GM12891 (cell line): ENCODE measurements at places on chromosomes 2 and 18.

- DNase-seq, result no peak
Measured at GRCh38 chr18:13377496-13377895, 158.9 kb downstream of the LDLRAD4 start.

DNA sequence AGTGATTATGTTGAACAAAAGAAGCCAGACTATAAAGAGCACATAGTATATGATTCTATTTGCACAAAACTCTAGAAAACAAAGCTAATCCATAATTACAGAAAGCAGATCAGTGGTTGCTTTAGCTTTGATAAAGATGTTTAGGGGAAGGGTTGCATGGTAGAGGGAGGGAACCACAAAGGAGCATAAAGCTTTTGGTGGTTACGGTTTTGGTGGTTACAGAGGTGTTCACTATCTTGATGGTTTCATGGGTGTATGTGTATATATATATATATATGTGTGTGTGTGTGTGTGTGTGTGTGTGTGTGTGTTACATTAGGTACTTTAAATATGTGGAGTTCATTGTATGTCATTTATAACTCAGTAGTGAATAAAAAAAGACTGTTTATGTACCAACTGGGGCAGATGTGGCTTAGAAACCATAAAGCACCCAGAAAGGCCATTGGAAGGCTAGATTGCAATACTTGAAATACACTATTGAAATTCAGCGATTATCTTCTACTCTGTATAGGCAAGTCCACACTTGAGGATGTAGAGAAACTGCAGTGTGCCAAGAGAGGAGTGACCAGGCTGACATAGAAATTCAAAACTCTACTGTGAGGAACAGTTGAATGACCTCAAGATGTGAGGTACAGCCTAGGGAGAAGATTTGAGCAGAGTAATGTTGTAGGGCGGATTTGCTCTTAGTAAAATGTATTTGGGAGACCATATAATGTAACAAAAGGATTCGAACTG, 60.6 kb downstream of the CAB39 start:
- DNase-seq, result no peak

DNA sequence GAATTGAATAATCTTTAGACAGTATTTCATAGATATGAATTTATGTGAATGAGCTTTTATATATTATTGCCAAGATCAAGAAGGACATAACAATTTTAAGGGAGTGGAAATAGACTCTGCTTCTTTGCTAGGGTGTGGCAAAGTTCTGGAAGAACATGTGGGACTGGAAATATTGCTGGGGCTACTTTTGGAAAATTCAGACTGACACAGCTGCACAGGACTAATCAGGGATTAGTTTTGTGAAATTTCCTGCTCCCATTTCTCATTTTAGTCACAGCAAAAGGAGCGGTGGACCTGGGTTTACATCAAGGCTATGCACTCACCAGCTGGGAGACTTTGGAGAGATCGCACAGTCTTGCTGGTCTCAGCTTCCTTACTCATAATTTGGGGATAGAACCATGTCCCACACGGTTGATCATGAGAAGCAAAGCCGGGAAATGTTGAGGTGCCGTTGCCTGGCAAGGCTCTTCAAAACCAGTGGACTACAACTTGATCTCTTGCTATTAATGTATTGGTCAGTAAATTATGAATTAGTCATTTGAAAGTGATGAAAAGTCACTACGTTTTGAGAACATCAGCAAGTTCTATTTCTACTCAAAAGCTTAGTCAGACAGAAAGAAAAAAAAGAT, 42.4 kb downstream of the IL1RL2 start:
- DNase-seq, result no peak

GRCh38 chr2:54899576-54900200, 150.6 kb downstream of the RTN4 start:
- no peak for DNase-seq

GRCh38 chr2:11416186-11416585, 49.8 kb downstream of the E2F6 start:
- DNase-seq, result no peak

GRCh38 chr18:54765636-54766375, 62.5 kb upstream of the RAB27B start:
- DNase-seq, result no peak

DNA sequence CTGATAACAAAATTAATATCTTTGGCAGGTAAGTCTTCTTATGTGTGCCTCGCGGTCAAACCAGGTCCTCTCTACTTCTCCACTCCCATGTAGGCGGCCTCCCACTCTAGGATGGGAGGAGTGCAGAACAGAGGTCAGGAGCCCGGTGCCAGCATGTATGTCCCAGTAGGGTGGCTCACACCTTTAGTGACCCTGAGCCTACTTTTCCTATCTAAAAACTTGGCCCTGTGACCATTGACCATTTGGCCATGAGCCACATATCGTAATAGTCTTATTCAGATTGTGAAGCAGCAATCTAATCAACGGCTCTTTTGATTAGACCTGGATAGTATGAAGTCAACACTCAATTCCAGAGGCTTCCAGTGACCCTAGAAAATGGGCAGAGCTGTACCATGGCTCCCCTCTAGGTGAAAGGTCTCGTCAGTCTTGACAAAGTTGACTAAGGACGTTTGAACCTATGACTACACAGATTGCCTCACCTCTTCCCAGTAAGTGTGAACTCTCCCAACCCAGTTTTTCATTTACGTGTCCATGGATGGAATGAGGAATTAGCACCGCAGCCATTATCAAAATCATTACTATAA, 17.1 kb upstream of the FABP1 start:
- DNase-seq, result no peak

- DNase-seq, result no peak
Measured at GRCh38 chr2:24871852-24872333, 48.1 kb downstream of the ADCY3 start.

DNA sequence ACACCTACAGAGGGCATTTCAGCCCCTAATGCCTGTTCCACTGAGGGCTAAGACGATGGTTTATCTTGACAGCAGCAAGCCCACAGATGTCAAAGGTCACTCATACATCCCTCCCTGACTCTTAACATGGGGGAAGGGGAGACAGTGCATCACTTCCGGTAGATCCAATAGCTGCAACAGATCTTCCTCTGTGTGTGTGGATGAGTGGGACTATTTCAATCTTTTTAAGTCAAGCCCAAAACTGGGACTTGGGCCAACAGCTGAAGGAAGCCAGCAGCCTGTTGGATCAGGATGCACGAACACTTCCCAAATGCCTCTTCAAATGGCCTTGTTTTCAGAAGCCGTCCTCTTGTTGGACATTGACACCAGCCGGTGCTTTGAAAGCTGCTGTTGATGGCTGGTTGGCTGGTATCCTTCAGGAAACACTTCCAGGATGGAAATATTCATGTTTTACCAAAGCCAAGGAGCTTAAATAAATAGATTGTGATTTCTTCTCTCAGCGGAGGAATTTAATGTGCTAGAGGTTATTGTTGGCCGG, 59.2 kb downstream of the IL1R2 start:
- DNase-seq, result no peak

DNA sequence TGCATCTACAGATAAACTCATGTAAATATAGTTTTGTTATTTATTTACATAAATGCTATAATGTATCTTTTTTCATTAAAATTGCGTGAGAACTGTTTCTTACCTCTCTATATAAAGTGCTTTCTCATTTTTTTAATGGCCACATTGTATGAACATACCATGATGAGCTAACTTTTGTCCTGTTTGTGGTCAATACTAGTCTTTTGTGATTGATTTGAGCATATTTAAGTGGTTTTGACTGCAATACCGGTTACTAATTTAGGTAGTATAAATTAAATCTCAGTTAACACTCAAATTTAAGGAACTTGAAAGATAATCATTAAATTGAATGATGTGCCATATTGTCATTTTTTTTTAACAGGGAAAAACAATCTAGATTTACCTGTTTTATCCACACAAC, 108.2 kb downstream of the HAUS1 start:
- no peak for DNase-seq

- DNase-seq, result no peak
Measured at GRCh38 chr2:175585496-175585895, 404.0 kb upstream of the ATP5MC3 start.

- DNase-seq, result no peak
Measured at GRCh38 chr2:237648016-237648381, 20.6 kb downstream of the LRRFIP1 start.

DNA sequence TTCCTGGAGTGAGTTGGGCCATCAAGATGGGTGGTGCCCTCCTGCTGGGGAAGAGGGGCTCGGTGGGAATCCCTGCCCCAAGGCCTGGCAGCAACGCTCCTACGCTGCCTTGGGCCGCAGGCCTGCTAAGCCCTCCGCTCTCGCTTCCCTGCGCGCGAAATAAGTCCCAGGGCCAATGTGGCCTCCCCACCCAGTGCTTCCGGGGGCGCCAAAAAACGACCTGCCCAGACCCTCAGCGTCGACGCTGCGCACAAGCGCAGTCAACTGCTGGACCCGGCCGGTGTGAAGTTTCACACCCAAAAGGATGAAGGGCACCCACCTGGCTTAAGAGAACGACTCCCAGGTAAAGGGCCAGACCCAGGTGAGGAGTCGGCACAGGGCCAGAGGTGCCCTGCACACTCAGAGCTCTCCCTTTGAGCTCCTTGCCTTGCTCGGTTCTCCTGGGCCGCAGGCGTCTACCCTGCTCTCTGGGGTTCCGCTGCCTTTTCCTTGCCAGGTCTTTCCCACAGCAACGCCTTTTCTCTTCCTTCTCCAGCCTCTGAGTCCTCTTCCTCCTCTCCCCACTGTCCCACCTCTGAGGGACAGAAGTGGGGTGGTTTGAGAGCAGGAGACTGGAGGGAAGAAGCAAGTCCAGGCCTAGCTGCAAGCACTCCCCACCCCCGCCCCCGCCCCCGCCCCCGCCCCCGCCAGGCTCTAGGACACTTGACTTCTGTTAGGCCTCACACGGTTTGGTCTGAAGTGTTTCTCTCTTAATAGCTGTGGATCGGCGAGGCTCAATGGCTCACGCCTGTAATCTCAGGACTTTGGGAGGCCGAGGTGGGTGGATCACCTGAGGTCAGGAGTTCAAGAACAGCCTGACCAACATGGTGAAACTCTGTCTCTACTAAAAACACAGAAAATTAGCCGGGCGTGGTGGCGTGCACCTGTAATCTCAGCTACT, at the start of gene DNAJC5G:
Gene DNAJC5G, plus strand, starts transcription at position 223 of the 940 bp plus-strand sequence. CDS start 1,296 bp downstream, outside the sequence.
- no peak for DNase-seq

- DNase-seq, result no peak
Measured at GRCh38 chr2:105056245-105056644, 18.4 kb downstream of the MRPS9 start.

- DNase-seq, result no peak
Measured at GRCh38 chr2:234446404-234447076, 50.3 kb downstream of the ARL4C start.

DNA sequence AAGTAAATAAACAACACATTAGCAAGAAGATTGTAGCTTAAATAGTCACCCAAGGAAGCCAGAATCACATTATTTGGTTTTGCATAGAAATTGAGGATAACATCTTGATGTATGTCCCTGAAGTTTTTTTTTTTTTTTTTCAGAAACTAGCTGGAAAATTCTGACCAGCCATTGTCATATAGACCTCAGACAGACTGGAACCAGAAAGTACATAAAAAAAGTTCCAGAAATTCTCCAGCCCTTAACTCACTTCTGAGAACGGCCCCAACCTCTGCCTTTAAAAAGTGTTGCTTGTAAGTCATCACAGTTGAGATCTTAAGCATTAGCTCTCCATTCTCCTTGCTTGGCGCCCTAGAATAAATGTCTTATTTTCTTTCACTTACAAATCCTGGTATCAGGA, 350.5 kb downstream of the CCDC85A start:
- DNase-seq, result no peak

DNA sequence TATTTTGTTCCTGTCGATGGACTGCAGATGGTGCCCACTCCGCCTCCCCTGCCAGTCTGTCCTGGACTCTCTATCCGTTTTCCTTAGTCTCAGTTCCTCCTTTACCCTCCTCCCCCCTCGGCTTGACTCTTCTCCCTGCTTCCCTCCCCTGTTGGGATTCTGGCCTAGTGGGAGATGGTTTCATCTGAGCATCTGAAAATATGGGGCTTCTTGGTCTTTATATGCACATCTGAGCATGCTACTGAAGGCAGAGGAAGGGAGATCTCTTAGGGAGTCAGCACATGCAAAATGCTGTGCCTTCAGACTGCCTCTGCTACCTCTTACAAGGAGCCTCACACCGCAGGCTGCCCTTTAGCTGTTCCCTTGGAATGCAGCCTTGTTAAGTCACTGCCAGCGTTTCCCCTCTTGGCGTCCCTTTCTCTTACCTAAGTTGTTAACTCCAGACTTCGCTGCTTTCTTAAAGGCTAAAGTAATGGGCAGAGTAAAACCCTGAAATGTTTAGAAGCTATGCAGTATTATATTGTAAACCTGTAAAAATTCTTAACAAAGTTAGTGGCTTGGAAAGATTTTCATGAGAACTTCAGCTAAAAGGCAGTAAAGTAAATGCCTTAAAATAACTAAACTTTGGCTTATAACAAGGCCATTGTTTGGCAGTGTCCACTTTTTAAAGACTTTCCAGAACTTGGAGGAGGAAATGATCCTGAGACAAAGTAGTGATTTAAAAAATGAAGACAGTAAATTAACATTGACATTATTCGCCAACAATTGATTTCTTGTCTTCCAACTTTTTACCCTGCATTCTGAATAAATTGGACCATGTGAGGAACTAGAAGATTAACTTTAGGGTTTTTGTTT, 49.8 kb downstream of the LDLRAD4 start:
- no peak for DNase-seq

DNA sequence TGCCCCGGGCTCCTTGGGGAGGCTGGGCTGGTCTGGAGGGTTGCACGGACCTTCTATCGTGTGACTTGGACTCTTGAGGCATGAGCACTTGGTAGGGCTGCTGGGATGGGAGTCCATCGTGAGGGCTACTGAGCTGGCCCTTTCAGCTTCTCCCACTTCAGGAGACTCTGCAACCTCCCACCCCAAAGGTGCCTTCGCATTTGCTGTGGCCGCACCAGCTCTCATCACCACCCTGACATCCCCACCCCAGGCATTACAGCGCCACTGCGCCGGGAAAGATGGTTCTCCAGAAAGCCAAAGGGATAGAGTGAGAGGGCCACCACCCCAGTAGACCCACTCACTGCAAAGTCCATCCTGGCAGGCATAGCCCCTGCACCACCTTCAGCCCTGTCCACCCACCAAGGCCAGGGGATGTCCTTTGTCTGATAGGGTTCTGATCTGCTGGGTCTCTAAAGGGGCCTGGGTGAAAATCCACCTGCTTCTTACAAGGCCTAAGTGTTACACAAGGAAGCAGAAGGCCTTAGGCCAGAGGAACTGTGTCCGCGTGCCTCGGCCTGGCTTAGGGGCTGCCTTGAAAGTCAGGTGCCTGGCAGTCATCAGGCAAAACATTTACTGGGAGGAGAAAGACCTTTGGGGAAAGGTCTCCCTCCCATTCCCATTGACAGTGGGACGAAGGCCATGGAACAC, 5.1 kb downstream of the EHD3 start:
- no peak for DNase-seq

DNA sequence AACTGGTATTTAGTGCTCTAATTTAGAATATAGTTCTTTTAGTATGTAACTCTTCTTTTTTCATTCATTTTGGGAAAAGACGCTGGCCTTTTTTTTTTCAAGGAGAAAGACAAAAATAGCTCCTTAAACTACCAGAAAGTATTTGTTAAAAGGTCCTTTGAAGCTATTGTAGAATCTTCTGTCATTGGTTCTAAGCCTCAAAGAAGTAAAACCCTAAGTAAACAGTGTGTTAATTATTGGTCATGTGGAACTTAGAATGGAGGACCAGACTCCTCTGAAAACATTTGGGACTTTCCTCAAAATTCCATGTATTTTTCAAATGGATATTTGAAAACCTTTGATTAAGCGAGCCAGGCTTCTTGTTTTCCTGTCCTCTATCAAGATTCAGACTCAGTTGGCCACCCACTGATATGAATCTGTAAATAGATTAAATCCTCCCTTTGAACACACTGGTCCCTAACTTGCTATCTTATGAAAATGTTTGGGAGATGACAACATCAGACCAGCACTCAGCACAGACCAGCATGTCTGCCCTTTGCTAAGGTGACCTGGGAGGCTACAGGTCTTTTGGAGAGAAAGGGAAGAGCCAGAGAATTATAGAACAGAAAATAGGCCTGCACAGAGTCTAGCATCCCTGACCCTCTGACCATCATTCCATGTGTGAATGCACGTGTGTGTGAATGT, 120.3 kb upstream of the GATA6 start:
- no peak for DNase-seq
